ENCODE measurements at places on chromosomes 11 and 22. TPM values are rescaled to one million over a fixed set of nuclear protein-coding genes. Genes with fewer than 3 reads are reported as not detected.

Gene ENTHD1
- not detected for total RNA-seq

Gene TYR
- not detected for total RNA-seq

Gene CACNA1I
- total RNA-seq, result 0.06 TPM

Gene TRIM49
- total RNA-seq, result not detected

Gene MAPK11
- total RNA-seq, result 7.0 TPM

Gene WNT7B
- 68.5 TPM for total RNA-seq

Data from A549 treated with Mapracorat at 1 μM for 4 hours (cell line).